Stimulated activated CD8-positive, alpha-beta memory T cell treated with anti-CD3 and anti-CD28 coated beads, Interleukin-4, amount 100 ng/mL, for 4 hours (primary cell): ENCODE measurements at places on chromosomes 1 and 21.

GRCh38 chr1:209240351-209240750 lies 343.2 kb upstream of the CAMK1G start:
- no peak for DNase-seq

DNA sequence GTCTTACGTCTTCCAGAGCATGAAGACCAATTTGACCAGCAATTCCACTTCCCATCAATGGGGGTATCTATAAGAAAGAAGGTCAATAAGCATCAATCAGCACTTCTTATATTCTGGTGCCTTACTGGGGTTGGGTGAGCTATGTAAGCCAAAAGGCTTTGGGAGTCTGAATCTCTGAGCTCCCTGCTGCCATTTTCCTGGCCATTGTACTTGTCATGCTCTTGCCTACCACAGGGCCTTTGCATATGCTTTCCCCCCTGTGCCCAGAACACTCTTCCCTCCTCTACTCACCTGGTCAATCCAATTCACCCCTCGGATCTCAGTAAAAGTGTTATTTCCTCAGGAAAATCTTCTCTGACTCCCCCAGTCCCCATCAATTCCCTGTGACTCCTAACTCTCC lies 36.3 kb downstream of the C8B start:
- DNase-seq: no peak

GRCh38 chr21:44858791-44859190 lies 14.7 kb downstream of the PTTG1IP start:
- DNase-seq: no peak

- DNase-seq: no peak
Measured at GRCh38 chr21:45944601-45945000, 37.0 kb upstream of the COL6A1 start.

DNA sequence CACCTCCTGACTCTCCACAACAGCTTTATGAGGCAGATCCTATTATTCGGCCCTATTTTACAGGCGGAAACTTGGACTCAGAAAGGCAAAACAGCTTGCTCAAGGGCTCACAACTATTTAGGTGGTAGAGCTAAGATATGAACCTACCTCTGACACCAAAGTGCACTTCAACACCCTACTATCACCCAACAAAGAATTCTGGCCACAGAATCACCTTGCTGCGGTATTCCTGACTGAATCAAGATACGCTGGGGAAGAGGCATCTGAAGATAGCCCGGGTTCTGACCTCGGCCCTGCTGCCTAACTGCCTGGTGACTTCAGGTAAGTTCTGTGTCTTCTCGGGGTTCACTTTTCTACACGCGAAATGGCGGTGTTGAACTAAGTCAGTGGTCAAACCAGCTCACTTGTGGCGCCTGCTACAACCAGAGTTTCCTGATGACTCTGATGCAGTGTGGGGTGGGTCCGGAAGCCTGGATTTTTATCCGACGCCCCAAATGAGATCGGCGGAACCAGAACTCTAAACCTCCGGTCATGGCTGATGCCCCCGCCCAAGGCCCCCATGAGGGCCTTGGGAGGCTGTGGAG lies 608 bp downstream of the PEF1 start:
- peak; percentile 10 for DNase-seq

DNA sequence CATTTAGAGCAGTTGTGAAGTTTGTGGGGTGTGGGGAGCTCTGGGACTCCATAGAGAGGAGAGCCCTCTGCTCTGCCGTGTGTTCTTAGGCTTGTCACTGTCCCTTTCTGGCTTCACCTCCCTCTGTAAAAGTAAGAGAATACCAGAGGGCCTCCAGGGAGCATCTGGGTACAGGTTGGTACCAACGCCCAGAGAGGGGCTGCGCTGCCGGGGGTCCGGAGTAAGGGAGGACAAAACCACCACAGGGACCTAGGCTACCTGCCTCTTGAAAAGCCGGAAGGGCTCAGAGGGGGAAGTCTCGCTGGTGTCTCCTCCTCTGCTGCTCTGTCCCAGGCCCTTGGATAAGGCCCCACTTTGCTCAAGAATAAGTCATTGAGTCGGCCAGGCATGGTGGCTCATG lies 3.1 kb upstream of the TINAGL1 start:
- no peak for DNase-seq

GRCh38 chr1:14782741-14783591 lies 184.5 kb downstream of the KAZN start:
- DNase-seq: no peak

DNA sequence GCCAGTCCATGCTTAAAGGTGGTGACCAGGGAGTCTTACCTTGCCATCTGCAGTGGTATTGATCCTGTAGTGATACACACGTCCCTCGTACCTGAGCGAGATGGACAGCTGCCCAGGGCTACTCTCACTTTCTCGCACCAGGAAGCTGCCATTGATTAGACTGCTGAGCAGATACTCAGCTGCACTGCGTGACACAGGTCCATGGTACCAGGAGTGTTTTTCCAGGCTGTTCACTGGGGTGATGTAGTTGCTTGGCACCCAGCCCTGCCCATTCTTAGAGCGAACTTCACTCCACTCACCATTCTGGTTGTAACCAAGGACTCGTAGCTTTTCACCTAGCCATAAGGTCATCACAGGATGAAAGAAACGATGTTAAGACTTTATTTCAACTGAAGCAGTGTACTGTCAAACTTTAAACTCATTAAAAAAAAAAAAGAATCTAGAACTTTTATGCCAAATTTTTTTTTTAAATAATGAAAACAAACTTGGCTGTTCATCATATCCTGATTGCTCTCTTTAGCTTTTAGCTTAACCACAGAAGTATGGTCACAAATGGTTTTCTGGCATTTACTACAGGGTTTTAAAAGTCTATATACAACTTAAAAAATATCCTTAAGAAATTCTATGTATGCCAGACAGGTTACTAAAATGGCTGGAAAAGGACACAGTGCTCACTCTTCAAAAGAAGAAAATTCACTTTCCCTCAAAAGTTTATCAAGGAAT lies 44.6 kb downstream of the TOR3A start:
- DNase-seq: no peak

DNA sequence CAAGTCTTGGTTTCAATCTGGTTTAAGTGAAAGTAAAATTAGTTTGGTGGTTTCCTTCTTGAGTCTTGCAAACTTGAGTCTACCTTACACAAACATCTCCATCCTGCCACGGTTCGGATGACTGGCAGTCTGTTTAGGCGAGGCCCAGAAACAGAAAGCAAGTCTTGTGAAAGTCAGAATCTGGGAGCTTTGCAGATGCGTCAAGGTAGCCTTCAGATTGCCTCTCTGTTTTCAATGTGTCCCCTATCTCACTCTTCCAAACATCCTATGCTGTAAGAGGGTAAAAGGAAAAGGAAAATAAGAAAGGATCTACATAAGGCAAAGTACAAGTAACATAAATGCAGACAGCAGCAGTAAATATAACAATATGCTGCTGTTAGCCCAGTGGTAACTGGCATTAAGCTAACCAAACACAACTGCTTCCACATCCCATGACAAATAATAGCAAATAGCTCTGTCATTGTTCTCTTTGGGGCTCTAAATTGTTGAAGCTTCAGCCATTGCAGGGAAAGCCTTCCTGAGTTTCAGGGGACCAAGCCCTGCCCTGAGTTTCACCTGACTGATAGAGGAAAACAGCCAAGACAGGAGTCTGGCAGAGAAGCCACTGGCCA lies 26.2 kb upstream of the C1orf105 start:
- DNase-seq: peak; percentile 31

DNA sequence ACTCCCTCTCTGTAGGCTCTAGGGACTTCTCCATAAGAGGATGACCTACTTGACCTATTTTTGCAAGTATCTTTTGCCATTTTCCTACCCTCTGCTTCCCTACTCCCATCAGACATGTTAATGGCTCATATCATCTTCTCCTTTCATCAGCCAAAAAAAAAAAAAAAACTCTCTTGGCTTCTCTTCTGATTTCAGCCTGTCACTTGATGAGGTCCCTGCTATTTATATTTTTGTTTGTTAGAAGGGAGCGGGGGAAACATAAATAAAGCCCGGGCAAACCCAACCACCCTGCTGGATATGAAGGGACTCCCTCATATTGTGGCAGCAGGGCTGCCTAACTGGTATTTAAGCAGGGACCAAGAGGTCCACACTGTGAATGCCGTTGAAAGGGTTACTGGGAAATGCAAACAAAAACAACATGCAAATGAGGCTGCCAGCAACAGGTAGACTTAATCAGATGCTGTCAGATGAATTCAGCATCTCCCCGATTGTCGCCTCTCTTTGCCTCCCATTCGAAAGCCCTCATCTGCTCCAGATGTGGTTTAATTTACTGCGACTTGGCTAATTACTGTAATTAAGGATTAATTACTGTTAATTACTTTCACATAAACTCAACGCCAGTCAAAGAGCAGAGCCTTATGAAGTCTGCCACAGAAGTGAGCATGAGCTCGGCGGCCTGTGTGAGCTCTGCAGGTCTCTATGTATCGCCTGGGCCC lies 172.3 kb downstream of the PBX1 start:
- no peak for DNase-seq

- DNase-seq: no peak
Measured at GRCh38 chr1:99934801-99935200, 35.0 kb upstream of the SLC35A3 start.

GRCh38 chr1:111221633-111222291 lies 5.8 kb upstream of the CHI3L2 start:
- no peak for DNase-seq

- no peak for DNase-seq
Measured at GRCh38 chr1:24695202-24695974, 49.9 kb upstream of the CLIC4 start.

DNA sequence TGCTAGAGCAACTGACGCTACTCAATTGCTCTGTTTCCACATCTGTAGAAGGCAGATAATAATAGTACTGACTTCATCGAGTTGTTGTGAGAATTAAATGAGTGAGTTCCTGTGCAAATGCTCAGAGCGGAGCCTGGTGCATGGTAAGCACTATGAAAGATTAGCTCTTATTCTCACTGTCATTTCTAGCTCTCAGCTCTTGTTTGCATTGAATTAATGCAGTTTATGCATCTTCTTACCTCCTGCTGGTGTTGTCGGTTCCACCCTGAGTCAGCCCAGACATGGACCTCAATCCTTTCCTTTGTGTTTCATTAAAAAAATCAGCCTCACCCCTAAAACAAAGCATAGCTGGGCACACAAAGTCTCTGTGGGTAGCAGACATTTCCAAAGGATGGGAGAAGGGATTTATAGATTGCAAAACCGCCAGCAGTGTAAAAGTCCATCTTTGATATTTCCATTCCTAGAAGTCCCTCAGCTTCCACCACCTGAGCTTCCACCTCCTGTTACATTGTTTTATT lies 254.4 kb upstream of the CSF3R start:
- no peak for DNase-seq

DNA sequence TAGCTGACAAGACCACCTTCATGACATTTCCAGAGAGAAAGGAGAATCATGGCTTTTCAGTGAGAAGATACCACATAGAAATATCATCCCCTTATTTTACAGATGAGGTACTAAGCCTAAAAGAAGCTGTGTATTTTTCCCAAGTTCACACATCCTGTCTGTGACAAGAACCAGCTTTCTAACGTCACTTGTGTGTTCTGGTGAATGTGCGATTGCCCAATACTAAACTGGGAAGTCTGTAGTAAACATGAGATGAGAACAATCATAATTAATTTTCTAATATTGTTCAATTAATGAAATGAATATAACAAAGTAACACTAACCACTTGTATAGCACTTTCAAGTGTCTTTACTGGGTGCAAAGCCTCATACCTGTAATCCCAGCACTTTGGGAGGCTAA lies 46.0 kb downstream of the PTGER3 start:
- DNase-seq: no peak

DNA sequence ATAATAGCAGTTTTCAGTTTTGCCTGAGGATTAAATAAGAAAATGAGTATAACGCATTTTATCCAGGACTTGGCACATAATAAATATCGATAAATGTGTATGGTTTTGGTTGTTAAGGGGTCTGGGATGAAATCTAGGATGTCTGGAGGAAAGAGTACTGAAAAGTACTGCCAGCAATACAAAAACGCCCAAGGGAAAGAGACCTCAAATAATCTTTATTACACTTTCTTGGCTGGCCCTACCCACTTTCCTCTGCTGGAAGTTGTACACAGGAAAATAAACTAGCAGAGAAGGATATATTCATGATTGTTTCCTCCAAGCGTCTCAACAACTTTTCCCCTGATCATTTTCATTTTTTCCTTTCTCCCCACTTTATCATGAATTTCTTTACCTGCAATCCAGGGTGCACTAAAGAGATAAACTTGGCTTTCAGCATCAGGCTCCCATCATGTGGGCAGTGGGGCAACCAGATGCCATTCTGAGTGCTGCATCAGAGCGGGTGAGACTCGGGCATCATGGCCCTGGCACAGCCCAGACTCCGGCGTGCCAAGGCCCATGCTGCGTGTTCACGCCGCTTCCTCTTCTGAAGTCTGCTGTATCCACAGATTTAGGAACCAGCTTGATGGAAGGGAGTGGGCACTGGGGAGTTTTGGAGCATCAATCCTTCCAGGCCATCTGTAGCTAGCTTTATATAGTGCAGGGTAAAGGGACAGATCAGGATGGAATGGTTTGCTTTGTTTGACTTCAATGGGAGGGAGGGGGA lies 35.8 kb upstream of the PLXNA2 start:
- no peak for DNase-seq

GRCh38 chr1:6052543-6053205 lies 7.0 kb downstream of the KCNAB2 start:
- DNase-seq: no peak

DNA sequence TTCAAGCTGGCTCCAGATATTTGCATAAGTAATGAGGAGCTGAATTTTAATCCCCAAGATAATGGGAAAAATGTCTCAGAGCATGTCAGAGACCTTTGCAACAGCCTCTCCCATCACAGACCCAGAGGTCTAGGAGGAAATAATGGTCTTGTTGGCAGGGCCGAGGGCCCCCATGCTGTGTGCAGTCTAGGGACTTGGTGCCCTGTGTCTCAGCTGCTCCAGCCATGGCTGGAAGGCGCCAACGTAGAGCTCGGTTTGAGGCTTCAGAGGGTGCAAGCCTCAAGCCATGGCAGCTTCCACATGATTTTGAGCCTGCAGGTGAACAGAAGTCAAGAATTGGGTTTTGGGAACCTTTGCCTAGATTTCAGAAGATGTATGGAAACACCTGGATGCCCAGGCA lies 134.7 kb downstream of the LYPLAL1 start:
- no peak for DNase-seq

DNA sequence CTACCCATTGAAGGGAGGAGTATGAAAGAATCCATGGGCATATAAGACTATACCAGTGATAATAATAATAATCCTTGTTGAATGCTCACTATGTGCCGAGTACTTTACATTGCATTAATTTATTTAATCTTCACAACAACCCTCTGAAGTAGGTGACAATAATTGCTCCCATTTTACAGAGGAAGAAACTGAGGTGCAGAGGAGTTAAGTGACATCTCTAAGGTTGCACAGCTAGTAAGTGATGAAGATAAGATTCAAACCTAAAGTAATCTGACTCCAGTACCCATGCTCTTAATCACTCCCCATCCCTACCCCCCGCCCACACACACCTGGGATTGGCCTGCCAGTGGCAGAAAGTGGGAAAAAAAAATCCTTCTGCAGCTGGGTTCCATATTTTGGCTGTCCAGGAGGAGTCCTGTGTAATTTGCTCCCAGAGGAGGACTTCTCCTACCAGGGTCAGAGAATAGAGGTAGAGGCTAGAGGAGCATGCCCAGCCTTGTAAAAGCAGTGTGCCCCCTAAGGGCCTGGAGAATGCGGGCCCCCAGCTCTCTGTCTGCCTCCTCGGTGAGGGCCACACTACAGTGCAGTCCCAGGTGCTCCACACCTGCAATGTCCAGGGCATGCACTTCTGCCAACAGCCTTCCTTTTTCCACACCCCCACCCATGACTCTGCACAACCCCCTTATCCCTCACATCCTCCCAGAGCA lies 57.8 kb downstream of the TMEM53 start:
- DNase-seq: no peak
